ENCODE measurements at places on chromosomes 4 and X. TPM values are rescaled to one million over a fixed set of nuclear protein-coding genes. Genes with fewer than 3 reads are reported as not detected.

DNA sequence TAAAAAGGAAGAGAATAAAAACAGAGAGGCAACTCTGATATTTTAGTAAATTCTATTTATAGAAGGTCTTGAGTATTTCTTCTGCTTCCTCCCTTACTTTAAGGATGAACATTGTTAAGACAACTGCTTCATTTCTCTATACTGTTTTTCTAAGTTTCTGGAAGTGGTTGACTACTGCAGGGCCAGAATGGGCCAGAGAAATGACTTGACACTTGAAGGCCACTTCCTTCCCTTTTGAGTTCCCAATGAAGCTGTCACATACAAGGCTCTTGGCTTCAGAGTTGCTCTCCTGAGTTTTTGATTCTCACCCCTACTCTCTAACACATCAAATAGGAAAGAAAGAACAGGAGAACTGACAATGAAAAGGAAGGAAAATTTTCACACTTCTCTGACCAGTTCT is 37.6 kb downstream of the PKD2 start:
- DNase-seq = no peak

GRCh38 chr4:144547678-144548298 is 98.2 kb upstream of the HHIP start:
- DNase-seq = no peak

GRCh38 chr4:6342530-6343293 is 73.1 kb downstream of the WFS1 start:
- DNase-seq = no peak

DNA sequence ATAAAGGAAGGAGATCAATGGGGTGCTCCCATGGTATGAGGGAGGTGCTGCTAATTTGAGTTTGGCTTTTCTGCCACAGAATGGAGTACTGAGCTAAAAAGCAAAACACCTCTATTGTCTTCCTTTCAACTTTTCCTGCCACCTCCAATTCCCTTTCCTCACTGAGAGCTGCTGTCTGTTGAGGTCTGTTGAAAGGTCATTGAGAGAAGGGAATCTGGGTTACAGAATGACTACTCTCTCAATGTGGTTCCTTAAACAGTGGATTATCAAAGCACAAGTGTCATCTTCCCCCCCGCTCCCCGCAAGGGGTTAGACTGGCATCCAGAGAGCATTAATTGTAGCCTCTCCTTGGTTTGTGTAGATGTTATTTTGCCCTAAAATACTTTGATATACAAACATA is 10.7 kb downstream of the USP9X start:
- DNase-seq = no peak

- DNase-seq = no peak
Measured at GRCh38 chr4:5527211-5527610, 181.1 kb downstream of the EVC2 start.

- no peak for DNase-seq
Measured at GRCh38 chr4:95410387-95410977, 138.3 kb downstream of the UNC5C start.

DNA sequence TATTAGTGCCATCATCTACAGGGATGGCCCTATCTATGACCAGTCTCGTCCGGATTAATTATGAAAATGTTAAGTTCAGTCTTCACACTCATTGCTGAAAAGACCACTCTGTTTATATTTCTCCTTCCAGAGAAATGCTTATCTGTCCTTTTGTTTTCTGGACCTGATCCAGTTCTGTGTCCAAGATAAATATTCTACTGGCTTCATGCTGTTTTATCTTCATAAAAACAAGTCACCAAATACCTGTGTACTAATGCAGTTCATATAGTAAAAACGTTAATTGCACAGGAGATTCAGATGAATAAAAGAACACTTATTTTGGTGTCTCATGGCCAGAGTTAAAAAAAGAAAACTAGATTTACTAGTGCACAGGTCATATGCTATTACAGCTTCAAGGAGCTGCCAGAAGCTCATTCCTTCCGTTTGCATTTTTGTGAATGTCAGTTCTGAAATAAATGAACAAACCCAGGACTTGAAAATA is 17.3 kb downstream of the FNIP2 start:
- DNase-seq = no peak

GRCh38 chrX:30824275-30824674 is 64.8 kb downstream of the TAB3 start:
- no peak for DNase-seq

- no peak for DNase-seq
Measured at GRCh38 chrX:143669395-143669794, 33.5 kb upstream of the SLITRK4 start.

TEX13C gene
- total RNA-seq = not detected

DNA sequence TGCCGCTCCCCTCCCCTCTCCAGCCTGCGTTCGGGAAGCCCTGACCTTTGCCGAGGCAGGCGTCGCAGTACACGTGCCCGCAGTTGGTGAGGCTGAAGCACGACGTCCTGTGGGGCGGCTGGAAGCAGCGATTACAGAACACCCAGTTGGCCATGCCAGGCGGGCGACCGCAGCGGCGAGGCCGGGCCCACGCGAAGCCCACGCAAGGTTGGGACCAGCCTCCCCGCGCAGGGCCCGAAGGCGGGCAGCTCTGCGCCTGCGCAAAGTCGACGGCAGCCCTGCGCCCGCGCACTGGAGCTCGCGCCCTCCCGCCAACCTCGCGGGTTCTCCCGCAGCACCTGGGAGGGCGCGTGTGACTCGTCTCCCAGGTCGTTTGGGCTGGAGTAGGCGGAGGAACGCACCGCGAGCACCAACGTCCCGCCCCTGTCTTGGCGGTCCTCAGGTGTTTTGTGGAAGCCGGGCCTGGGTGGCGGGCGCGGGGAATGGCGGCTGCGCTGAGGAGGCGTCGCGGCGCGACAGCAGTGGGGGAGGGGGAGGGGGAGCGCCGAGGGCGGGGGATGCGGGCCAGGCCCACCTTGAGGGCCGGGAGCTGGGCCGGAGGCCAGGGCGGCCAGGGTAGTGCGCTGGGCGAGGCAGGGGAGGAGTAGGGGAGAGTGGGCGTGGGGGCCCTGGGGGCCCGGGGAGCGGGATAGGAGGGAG is at the start of gene RNF212:
Gene RNF212 (minus strand): TSS at position 254 of the 699 bp plus-strand sequence. CDS start 100 bp downstream, at position 154.
- no peak for DNase-seq

GUCY1B1 gene
- 1.5 TPM for total RNA-seq

- DNase-seq = no peak
Measured at GRCh38 chrX:43953218-43953617, 20.0 kb downstream of the NDP start.

DNA sequence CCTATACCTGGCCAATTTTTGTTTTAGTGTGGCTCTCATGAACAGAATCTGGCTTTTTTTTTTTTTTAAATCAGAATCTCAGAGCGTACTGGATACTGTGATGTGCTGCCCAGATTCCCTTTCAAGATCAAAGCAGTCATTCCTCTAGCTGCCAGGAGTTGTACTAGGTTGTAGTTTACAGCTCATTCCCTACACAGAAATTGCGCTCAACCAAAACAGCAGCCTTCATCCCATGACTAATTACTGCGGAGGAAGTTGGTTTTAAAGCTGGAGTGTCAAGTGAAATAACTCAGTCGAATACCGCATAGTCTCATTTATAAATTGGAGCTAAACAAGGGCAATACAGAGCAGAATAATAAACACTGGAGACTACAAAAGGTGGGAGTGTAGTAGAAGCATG is 12.2 kb upstream of the TMPRSS11B start:
- DNase-seq = no peak

DNA sequence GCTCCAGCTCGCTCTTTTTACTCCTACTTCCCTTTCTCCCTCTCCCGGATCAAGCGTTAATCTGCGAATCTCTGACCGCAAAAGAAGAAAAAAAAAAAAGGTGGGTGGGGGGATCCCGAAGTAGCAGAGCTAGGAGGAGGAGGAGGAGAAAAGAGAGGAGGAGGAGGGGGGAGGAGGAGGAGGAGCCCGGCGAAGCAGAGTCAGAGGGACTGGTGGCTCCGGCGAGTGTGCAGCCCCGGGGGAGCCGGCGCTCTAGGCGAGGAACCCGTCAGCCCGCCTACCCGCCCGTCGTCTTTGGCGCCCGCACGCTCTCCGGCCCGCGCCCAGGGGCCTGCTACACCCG is at the start of gene NHSL2:
Gene NHSL2 (plus strand): TSS at position 203 of the 343 bp plus-strand sequence.
- no peak for DNase-seq

NWD2 gene
- total RNA-seq = 0.05 TPM

DNA sequence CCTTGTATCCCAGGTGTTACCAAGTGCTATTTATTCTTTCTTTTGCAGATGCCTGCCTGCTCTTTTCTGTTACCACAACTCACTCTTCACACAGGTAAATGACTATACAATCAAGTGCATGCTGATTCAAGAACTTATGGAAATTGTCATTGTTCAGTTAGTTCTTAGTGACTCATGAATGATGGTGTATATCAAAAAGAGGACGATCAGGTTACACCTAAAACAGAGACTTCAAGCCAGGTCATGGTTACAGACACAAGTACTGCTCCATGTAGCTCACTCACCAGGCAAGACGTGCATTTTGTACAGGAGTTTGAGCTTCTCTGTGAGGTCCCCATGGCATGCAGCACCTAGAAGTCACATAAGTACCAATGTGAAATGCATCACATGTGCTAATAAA is 59.3 kb upstream of the UCP1 start:
- DNase-seq = no peak

- no peak for DNase-seq
Measured at GRCh38 chr4:17619416-17620105, 5.1 kb downstream of the MED28 start.

LETM1 gene
- 51.2 TPM for total RNA-seq

DNA sequence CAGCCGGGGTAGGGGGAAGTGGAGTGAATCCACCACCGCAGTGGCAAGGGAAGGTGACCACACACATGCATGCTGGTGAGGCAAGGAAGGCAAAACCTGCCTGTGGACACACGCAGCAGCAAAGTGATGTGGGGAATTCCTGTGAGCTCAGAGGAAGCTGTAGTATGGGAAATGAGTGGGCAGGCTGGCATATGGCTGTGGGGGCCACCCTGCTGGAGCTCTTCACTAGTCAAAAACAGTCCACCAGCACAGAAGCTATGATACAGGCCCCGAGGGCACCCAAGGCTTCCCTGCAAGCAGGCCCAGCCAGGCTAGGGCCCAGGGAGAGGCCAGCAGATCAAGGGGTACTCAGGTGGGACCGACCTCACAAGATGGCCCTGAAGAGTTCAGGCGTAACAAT is 239.1 kb downstream of the CHM start:
- DNase-seq = no peak

UGT2B7 gene
- 1.2 TPM for total RNA-seq

GRCh38 chrX:18755651-18756050 is 48.2 kb downstream of the PPEF1 start:
- no peak for DNase-seq

- DNase-seq = no peak
Measured at GRCh38 chrX:105553118-105553517, 269.2 kb upstream of the NRK start.

DNA sequence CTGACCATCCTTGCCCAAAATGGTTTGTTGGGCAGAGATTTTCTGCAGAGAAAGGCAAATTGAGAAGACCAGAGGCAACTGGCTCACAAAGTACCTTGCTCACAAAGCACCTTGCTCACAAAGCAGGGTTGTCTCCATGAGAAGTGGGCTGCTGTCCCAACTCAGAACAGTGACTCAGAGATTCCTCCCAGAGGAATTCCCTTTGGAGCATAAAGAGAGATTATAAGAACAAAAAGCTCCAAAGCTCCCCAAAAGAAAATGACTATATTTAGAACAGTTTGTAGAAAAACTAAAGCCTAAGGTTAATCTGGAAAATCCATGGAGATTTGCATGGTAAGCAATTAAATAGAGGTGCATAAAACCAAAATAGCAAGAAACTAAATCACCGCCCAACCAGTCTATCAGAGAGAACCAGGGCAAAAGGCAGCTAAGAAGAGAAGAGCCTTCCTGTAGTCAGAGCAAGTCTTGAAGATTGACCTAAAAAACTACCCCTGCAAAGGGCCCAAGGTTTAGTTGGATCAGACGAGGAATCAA is 731.4 kb downstream of the FAT4 start:
- DNase-seq = no peak

ADGRG4 gene
- 3.9 TPM for total RNA-seq

DNA sequence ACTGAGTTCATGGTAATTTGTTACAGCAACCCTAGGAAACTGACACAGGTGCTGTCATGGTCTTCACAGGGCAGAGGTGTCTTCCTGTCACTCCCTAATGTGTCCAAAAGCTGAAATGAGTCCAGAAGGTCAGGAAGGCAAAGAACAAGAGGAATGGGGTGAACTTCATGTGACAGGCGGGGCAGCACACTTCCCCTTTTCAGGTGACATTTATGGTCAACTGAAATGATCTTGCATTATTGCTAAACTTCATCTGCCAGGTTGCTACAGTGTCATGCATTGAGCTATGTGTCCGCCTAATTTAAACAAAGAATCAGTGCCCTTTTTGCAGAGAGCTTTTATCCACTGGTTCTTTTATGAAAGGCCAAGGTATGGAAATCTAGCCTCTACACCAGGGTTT is 15.9 kb upstream of the CCDC149 start:
- DNase-seq = no peak

- no peak for DNase-seq
Measured at GRCh38 chr4:87007528-87008446, 73.0 kb downstream of the AFF1 start.

GRCh38 chr4:74822603-74823002 is 28.3 kb upstream of the BTC start:
- no peak for DNase-seq

- no peak for DNase-seq
Measured at GRCh38 chrX:68835104-68835442, 6.3 kb downstream of the EFNB1 start.

GRCh38 chr4:186137196-186137794 is 32.8 kb downstream of the FAM149A start:
- no peak for DNase-seq

DNA sequence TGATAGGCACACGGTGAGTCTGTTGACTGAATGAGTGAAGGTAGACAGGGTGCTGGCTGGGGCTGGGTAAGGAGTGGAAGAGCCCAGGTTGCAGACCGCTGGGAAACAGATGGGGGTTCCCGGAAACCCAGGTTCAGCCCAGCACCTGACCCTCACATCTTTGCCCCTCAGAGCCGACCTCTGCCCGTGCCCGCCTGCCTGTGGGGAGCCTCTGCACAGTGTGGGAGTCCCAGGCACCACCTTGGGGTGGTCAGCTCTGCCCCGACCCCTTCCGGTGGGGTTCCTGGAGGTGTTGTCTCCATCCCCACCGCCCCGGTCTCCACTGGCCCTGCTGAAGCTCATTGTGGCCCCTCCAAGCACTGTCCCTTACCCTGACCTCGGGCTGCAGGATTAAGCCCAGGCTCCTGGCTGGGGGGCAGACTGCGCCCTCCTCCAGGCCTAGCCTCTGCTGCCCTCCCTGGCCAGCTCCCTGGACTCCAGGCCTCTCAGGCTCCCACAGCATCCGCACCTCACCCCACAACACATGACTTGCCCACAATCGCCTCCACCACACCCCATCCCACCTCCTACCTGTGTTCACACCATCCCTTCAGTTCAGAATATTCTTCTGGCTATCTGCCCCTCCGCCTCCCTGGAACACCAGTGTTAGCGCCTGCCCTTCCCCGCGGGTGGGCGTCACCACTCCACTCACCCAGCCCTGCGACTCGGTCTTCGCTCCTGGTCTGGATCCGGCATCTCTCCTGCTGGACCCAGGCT is 21.4 kb downstream of the HMX1 start:
- DNase-seq = no peak

- DNase-seq = no peak
Measured at GRCh38 chr4:53026233-53026632, 164.1 kb downstream of the RASL11B start.
